ENCODE measurements at places on chromosomes 11 and 22.

- no peak for DNase-seq
These were observed 9.2 kb upstream of the MRTFA start for GRCh38 chr22:40645579-40646197.

GRCh38 chr11:65552388-65552951 lies 5.7 kb downstream of the LTBP3 start:
- no peak for DNase-seq

DNA sequence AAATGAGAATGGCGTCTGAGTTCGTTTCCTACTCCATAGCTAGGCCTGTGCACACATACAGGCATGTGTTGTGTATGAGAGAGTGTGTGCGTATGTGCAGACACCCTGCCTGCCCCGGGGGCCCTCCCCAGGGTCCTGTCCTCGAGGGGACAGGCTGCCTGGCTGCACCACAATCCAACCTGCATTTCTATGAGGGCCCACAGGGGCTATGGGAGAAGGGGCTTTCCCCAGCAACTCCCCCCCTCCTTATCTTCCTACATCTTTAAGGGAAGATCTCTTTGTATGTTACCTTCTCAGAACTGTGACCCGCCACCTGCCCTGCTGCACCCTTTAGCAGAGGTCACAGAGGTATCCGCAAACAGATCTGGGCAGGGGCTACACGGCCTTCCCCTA lies 14.9 kb downstream of the ADORA2A start:
- no peak for DNase-seq

- DNase-seq, result no peak
These were observed 13.8 kb upstream of the TFIP11 start for GRCh38 chr22:26525946-26526564.

DNA sequence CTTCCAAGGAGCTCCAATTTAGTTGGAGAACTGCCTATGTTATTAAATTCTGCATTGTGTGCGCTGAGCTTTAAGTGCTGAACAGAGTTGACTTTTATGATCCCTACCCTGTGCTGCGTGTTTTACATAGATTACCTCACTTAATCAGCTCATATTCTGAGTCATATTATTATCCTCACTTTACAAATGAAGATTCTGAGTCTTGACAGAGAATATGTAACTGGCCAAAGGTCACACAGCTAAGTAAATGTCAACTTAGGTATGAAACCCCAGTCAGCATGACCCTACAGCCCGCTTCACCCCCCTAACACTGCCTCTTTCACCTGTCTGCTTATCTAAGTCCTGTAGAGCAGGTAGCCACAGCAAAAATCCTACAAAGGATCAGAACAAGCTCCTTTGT lies 19.8 kb upstream of the TMPRSS5 start:
- no peak for DNase-seq

DNA sequence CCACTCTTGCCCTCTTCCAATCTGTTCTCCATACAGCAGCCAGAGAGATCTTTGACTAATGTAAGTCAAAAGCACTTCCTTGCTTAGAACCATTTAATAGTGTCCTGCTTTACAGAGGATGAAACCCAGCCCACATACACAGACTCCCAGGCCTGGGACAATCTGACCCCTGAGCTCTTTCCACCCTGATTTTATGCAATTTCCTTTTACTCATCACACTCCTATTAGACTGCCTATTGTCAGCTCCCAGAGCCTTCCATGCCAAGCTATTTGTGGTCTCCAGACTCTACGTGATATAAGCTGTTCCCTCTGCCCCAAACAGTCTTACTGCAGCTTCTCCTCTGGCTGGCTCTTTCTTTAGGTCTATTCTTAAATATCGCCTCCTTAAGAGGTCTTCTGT lies 28.1 kb downstream of the ME3 start:
- DNase-seq, result no peak

DNA sequence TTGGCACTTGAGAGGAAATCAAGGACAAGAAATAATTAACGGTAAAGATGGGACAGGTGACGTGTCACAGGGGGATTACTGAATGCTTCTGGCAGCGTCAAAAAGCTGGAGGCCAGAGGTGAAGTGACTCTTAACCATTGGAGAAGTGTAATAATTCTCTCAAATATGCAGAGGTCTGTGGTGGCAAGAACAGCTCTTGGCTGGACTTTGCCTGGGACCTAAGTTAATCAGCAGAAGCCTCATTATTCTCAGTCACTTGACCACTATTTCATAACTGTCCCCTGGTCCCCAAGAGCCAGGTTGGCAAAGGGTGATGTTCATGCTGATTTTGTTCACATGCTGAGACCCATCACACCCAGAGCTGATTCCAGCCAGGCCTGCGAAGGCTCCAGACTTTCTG lies 72.9 kb downstream of the TIMP3 start:
- DNase-seq, result no peak

DNA sequence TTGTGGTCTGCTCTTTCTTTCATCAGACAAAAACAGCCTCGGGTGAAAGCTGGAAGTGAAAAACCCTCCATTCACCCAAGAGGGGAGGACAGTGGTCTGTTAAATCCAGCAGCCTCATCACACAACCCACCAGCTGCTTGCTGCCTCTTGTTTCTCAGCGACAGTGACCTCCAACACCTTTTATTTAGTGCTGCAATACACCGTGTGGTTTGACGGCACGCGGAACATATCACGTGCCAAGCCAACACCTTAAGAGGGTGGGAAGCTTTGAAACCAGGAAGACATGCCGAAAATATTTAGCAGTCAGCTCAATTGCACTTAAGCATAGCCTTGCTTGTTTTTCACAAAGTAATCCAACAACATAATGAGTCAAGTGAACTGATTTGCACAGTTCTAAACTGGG lies 39.8 kb upstream of the POGLUT3 start:
- no peak for DNase-seq

GRCh38 chr11:47641600-47642098 lies 710 bp downstream of the MTCH2 start:
- DNase-seq, result no peak

GRCh38 chr11:74532501-74533246 lies 39.1 kb upstream of the LIPT2 start:
- DNase-seq, result no peak
